Aorta (tissue), 5 donors: ENCODE measurements at places on chromosomes 3 and 15.

DNA sequence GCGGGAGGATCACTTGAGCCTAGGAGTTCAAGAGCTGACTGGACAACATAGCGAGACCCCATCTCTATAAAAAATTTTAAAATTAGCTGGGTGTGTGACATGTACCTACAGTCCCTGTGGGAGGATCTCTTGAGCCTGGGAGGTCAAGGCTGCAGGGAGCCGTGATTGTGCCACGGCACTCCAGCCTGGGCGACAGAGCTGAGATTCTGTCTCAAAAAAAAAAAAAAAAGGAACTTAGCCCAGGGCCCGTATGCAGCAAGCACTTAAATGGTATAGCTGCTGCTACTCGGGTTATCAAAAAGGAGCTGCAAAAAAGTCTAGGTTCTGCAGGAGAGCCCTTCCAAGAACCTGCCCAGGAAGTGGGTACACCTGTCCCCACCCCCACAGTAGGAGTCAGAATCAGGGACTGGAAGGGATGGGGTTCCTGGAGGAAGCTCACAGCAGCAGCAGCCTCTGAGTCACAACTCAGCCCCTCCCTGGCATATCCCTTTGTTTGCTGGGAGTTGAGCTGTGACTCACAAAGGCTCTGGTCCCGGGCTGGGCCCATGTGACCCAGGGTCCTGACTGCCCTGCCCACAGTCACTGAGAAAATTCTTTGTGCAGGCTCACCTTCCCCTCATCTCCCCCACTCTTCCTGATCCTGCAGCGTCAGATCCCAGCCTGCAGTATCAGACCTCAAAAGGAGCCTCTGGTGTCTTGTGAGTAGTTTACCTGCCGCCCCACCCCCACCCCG lies at the start of gene SPATA12:
SPATA12 (plus strand) TSS at position 576 of the 733 bp plus-strand sequence. CDS start 13,031 bp downstream, outside the sequence.
- peak; percentile 87 for DNase-seq

DNA sequence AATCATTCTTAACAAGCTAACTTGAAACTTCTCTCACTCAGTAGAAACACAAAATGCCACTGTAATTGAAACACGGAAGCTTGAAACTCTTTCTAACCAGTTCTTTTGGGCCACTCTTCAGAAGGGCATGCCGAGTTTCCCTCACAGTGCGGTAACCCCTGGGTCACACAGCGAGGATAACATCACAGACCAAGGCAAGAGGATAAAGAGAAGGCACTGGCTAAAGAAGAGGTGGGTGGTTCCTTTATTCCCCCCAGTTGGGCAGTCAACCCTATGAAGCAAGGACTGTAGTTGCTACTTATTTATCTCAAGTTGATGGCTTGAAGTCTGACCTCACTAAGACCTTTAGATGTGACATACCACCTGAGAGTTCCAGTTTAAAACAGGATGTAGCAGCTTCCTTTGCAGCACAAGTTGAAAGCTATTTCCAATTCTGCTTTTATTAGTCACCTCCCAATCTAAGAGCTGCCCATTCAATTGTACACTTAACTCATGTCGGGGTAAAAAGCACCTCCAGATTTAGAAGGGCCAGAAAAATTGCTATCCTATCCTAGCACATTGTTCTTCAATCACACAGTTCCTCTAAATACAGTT lies 272.4 kb downstream of the TIGIT start:
- DNase-seq = no peak

- no peak for DNase-seq
Observed at GRCh38 chr3:147413686-147414389, 4.7 kb downstream of the ZIC1 start.

DNA sequence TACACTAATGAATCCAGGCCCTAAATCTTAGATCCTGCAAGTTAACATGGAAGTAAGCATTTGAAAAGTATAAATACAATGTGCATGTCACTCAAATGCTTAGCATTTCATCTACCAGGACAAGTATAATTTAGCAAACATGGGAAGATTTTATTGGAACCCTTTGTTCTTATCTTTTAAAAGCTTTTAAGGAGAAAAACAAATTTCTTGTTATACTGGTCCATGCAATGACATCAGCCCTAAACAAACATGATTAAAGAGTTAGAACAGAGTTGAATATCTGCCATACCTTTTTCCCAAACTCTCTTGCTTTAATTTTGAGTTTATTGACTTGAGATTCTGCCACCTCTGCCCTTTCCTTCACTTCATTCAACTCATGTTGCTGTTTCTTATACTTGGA lies 87.0 kb downstream of the HHLA2 start:
- no peak for DNase-seq

DNA sequence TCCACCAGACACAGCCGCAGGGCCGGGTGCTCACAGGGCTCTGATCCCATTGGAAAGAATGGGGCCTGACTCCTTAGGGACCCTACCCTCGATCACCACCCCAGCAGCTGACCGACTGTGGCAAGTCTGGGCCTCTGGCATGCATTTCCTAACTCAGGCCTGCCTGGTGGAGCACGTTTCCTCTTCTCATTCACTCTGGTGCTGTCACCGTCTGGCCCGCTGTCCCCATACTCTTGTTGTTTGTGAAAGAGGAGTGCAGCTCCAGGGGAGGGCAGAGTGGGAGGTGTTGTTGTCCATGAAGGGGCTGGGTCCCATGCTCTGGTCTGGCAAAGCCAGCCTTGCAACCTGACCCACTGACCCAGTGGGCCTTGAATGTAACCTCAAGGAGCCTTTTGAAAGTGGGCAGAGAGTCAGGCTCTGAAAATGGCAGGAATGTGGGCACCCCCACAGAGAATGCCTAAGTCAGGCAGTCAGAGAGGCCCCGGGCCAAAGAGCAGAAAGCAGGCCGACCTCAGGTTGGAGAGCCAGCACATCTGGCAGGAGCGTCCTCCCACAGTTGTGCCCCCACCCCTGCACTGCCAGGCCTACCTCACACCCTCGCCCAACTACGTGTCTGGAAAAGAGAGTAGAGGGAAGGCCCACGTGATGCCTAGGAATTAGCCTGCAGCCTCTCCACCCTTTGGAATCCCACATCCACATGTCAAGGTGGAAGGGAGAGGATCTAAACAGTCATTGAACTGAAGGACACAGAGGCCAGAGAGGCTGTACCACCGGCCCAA lies 10.9 kb downstream of the SEMA7A start:
- DNase-seq = no peak

DNA sequence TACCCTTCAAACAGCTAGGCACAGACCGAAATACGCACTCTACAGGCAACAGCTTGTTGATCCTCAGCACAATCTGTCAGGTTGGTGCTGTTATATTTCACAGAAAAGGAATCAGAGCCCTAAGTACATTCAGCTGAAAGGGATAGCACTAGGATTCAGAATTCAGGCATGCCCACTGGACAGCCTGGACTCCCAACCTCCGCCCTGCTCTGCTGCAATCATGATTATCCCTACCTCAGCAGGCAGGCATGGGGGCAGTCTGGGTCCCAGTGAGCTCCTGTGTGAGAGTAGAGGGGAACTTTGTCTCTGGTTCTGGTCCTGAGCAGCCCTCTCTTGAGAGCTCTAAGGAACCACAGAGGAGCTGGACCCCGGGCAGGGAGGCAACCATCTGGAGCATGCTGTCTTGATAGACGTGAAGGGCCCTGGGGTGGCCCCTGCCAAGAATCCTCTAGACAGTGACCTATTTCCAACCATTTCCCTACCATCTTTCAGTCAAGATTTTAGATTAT lies 23.4 kb upstream of the NOX5 start:
- no peak for DNase-seq

GRCh38 chr3:192875971-192876565 lies 41.6 kb downstream of the MB21D2 start:
- no peak for DNase-seq

GRCh38 chr15:95590533-95591044 lies 739.9 kb upstream of the NR2F2 start:
- DNase-seq = no peak

- DNase-seq = no peak
Observed at GRCh38 chr15:84967380-84967779, 14.3 kb upstream of the PDE8A start.

GRCh38 chr3:104614564-104614963 lies 752.1 kb upstream of the ALCAM start:
- no peak for DNase-seq

GRCh38 chr3:136664771-136665170 lies 87.4 kb downstream of the STAG1 start:
- DNase-seq = no peak

DNA sequence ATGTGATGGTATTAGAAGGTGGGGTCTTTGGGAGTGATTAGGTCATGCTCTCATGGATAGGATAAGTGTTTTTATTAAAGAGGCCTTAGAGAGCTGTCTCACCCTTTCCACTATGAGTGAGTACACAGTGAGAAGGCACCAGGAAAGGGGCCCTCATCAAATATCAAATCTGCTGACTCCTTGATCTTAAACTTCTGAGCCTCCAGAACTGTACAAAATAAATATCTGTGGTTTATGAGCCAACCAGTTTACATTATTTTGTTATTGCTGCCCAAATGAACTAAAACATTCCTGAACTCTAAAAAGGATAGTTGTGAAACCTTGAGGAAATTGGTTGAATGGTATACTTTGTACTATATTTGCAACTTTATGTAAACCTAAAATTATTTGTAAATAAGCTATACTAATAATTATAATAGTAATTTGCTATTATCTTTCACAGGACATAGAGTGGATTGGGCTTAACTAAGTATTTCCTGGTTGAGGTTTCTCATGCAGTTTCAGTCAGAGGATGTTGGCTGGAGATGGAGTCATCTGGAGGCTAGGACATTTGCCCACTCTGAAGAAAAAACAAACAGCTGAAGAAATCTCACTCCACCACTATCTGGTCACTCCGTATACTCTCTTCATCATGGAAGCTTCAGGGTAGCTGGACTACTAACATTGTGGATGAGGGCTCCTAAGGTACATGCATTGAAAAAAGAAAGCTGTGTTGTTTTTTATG lies 1068.6 kb upstream of the CADM2 start:
- no peak for DNase-seq

DNA sequence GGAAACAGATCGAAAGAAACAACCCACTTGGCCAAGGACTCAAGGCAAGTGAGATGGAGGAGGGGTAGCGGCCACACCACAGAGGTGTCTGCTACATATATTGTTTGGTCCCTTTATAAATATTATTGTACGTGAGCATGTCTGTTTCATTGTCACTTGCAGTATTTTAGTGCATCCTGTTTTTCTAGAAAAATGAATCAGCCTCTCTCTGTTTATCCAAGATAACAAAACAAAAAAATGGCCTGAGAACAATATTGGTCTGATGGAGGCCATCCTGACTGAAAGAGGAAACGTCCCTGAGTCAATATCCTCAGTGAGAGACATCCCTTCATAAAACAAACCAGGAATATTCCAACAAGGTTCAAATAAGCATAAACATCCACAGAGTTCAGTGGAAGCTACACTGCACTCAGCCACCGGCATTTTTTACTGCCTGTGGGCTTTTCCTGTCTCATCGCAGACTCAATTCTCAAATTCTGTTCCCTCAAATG lies 42.0 kb downstream of the WWTR1 start:
- no peak for DNase-seq

- DNase-seq = no peak
Observed at GRCh38 chr3:61464518-61465140, 96.7 kb upstream of the PTPRG start.

GRCh38 chr3:119641416-119641815 lies 19.0 kb downstream of the POPDC2 start:
- DNase-seq = no peak

DNA sequence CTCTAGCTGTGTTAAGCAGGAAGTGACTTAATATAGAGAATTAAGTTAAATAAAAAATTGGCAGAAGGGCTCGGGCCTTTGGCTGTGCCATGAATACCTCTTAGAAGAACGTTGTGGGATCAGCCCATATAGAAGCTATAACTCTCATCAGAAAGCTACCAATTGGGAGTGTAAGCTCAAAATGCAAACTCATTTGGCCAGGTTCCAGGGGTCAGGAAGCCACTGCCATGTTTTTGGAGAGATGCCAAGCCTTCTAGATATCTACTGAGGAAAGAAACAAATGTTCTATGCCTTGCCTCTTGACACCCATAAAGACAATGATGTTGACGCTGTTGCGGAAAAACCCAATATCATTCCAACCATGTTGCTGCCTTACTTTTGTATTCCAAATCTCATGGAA lies 475.2 kb upstream of the TGFBR2 start:
- no peak for DNase-seq

DNA sequence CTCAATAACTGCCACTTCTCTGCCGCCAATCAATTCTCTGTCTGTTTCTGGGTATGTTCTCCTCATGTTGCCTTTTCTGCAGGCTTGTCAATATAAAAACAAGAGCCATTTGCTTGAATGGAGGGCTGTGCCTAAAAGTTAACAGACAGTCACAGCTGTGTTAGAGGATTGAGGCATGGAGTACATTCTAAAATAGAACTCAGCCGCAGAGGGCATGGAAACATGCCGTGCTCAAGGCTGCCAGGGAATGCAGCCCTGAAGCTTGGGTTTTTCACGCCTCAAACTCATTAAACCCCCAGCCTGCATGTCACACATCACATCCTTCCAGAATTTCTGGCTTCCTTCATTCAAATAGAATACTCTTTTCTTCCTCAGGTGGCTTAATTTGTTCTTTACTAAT lies 166.6 kb downstream of the TPRG1 start:
- DNase-seq = no peak

DNA sequence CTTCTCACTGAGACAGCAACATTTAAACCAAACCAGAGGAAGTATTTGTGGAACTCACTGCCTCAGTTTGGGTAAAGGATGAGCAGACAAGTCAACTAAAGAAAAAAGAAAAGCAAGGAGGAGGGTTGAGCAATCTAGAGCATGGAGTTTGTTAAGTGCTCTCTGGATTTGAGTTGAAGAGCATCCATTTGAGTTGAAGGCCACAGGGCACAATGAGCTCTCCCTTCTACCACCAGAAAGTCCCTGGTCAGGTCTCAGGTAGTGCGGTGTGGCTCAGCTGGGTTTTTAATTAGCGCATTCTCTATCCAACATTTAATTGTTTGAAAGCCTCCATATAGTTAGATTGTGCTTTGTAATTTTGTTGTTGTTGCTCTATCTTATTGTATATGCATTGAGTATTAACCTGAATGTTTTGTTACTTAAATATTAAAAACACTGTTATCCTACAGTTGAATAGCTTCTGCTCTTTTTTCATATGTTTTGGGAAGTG lies 23.3 kb downstream of the CLDN18 start:
- no peak for DNase-seq

DNA sequence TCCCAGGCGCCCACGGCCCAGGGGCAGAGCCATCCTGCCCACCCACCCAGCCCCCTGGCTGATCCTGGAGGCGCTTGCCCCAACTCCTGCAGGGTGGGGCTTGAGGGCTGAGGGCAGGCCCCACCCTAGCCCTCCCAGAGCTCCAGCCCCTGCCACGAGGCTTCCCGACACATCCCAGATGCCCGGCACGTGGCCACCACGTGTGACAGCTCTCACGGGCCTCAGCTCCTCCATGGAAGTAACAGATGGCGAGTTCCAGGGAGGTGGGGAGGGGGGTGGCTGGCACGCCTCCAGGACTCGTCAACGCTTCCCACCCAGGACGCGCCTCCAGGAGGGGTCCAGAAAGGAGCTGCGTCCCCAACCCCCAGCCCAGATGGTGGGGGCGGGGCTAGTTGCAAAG lies 29.1 kb downstream of the PLXND1 start:
- DNase-seq = no peak
